ENCODE measurements at places on chromosomes 13 and 19.
A peak's percentile ranks its signal among the peaks of the same experiment; 100 is the strongest.

- DNase-seq, result peak; percentile 51
Measured at GRCh38 chr13:41178040-41178439, 16.3 kb downstream of the KBTBD7 start.

DNA sequence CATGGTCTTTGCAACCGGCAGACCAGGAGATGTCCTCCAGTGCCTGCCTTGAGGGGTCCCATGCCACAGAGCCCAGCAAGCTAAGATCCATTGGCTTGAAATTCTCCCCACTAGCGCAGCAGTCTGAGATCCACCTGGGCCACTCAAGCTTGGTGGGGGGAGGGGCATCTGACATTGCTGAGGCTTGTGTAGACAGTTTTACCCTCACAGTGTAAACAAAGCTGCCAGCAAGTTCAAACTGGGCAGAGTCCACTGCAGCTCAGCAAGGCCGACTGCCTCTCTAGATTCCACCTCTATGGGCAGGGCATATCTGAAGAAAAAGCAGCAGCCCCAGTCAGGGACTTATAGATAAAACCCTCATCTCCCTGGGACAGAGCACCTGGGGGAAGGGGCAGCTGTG lies 32.0 kb upstream of the ITM2B start:
- no peak for DNase-seq

GRCh38 chr13:75694722-75695121 lies 58.6 kb downstream of the LMO7 start:
- no peak for DNase-seq

DNA sequence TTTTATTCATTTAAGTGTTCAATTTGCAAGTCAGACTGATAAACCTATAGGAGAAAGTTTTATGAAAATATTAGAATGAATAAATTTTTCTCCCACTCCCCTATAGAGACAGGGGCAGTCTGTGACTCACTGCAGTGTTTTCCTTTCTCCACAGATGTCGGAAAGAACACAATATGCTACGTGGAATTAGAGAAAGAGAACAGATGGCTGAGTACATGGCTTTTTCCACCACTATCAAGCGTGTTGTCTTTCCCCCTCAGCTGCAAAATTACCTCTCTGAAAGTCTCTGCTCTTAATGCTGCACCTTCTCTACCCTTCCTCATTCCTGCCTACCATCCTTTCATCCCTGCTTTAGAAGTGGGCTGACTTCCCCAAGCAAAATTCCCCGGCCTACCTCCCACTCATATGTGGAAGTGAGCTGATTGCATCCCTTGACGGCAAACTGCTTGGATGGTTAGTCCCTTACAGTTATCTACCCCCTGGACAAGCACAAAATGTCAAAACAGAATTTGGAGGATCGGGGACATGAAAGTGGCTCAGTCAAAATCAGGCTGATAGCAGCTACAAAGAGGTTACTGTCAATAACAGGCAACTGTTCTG lies 30.0 kb downstream of the FLT1 start:
- DNase-seq, result no peak

Measured in GF-D8 (cell line).